CD8-positive, alpha-beta memory T cell (primary cell): ENCODE measurements at places on chromosomes 6 and 20. TPM values are rescaled to one million over a fixed set of nuclear protein-coding genes. Genes with fewer than 3 reads are reported as not detected.

HLA-C gene
- total RNA-seq: 860 TPM

DNA sequence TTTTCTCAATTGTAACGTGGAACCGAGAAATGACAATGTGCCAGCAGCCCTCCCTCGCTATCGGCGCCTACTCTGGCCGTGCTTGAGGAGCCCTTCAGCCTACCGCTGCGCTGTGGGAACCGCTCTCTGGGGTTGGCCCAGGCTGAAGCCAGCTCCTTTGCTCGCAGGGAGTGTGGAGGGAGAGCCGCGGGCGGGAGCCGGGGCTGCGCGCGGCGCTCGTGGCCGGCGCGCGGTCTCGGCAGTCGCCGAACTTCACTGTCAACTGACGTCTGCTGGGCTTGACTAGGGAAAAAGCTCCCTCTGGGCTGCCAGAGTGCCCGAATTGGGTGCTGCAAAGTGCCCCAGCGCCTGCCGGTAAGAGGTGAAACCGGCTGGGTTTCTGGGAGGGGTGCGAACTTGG is 29.7 kb upstream of the GCNT2 start:
- H3K4me3 ChIP-seq: no peak overlapping the region
- H3K27ac ChIP-seq: no peak overlapping the region
- no peaks in the 10 kb centered on the region for H3K4me1 ChIP-seq

DNA sequence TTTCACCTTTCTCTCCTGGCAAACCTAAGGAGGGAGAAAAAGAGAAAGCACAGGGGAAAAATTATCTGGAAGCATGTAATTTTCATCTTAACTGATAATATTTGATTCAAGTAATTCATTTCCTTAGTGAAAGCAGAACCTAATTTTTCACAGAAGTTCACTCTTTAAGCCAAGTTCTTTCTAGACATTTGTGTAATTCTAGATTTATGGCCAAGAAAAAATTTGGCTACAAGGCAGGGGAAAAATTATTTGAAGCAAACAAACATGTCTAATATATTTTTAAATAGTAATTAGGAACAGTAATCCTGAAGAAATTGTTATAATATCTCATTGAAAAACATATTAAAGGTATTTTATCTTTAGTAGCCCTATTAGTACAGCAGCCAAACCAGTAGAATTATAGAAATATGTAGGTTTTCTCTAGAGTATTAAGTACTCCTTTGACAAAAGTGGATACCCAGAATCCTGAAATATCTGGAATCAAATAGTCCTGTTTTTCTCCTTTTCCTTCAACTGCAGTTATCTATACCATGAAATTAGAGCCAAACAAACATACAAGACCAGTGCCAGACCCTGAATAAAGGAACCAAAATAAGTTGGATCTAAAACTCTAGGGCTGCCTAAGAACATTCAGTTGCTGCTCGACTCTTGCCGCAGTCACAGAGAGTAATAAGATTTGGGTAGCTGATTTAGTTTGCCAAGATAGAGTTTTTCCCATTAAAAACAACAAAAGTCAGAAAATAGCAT is 116.5 kb downstream of the COL12A1 start:
- DNase-seq: no peak
- H3K4me3 ChIP-seq: no peak overlapping the region

IL20RA gene
- total RNA-seq: not detected

DNA sequence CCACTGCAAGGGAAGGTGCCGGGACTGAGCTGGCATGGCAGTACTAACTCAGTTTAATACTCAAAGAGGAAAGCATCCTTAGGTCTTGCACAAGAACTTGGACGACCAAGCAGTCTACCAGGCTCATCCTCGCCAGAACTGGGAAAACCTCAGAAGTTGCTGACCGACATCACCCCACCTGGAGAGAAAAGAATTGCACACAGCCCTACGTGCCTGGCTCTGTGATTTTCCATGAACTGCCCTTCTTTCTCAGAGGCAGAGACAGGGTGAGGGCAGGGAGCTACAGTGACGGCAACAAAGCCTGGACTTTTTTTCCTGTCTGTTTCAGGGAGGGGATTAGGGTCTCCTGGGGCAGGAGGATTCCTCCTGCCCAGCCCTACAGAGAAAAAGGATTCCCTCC is 8.0 kb downstream of the JAG1 start:
- H3K27ac ChIP-seq: no peak overlapping the region
- H3K36me3 ChIP-seq: no peaks in the 10 kb centered on the region
- no peak overlapping the region for H3K4me3 ChIP-seq

BPIFB4 gene
- total RNA-seq: not detected

DNA sequence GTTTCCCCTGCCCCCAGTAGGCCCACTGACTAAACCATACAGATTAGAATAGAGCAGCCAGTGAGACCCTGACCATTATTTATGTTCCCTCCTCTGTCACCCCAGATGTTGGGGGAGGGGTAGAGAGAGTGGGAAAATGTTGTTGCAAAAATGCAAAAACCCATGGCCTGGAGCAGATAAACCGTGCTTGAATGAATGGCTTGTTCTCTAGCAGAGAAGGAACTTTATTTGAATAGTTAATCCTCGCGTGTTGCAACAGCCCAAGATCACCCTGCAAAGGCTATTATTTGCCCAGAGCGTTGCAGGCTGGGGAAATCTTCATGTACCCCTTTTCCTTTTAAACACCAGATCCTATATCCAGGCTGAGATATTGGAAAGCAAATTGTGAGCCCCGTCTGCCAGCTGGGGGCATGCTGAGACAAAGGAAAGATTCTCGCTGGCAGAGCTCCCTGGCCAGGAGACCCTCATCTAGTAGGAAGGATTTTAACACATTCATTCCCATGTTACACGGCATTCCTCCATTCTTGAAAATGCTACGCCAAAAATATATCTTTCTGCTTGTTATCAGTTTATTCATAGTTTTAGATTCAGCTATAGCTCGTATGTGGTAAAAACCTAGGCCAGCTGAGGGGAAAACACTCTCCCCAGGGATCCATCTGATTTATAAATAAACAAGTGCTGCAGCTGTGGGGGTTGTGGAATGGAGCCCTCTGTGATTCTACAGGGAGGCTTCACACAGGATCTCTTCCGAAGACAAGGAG is 53.0 kb downstream of the LINC00237 start:
- DNase-seq: no peak
- H3K4me1 ChIP-seq: no peaks in the 10 kb centered on the region
- no peaks in the 10 kb centered on the region for H3K36me3 ChIP-seq
- H3K27ac ChIP-seq: no peak overlapping the region

GRCh38 chr20:49882171-49882970 is 33.0 kb downstream of the SPATA2 start:
- no peak for DNase-seq
- no peak overlapping the region for H3K4me3 ChIP-seq
- peaks cover 13% of the 10 kb centered on the region for H3K36me3 ChIP-seq
- no peaks in the 10 kb centered on the region for H3K27me3 ChIP-seq
- H3K4me1 ChIP-seq: no peaks in the 10 kb centered on the region

DNA sequence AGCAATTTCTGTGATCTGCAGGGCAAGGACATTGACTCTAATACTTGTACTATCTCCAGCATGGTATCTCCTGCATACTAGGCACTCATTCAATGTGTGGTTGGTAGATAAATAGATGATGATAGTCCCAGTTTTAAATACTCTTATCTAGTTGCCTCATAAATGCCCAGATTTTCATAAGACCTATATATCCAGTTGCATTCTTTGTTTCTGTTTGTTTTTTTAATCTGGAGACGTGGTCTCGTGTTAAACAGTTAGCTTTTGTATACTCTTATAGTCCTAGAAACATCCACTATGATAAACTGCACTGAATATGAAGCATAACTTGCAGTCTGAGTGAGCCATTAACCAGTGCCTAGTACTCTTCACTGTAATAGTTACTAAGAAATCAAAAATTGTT is 35.5 kb upstream of the SUMO4 start:
- H3K4me3 ChIP-seq: no peak overlapping the region
- H3K27me3 ChIP-seq: no peaks in the 10 kb centered on the region
- DNase-seq: no peak

DNA sequence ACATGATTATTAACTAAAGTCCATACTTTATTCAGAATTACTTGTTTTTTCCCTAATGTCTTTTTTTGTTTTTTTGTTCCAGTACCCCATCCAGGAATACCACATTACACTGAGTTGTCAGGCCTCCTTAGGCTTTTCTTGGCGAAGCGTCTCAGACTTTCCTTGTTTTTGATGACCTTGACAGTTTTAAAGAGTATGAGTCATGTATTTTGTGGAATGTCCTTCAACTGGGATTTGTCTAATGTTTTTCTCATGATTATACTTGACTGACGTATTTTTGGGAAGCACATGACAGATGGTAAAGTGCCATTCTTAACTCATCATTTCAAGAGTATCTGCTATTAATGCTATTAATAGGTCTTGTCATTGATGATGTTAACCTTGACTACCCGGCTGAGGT is 23.6 kb downstream of the ENPP1 start:
- H3K27ac ChIP-seq: no peak overlapping the region
- no peaks in the 10 kb centered on the region for H3K4me1 ChIP-seq
- no peaks in the 10 kb centered on the region for H3K36me3 ChIP-seq
- no peak for DNase-seq
- no peak overlapping the region for H3K4me3 ChIP-seq

DNA sequence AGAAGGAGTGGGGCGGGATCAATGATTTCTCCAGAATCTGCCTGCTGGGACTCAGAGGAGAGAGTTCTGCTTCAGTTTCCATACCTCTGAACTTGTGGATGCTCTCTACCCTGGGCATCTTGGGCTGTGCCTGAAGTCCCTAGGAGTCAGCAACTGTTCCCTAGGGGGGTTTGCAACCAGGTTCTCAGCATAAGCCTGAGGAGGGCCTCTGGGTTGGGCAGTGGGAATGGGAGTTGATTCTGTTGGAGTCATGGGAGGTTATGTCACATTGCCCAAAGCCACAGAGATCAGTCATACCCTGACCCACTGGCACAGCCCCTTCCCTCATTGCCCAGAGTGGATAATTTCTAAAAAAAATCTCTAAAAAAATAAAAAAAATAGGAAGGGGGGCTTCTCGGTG is 47.4 kb downstream of the MOCS1 start:
- no peak overlapping the region for H3K27ac ChIP-seq
- H3K4me1 ChIP-seq: no peaks in the 10 kb centered on the region
- H3K4me3 ChIP-seq: no peak overlapping the region
- H3K36me3 ChIP-seq: no peaks in the 10 kb centered on the region
- DNase-seq: no peak

PPP1R11 gene
- 70.9 TPM for total RNA-seq

- peak overlapping the region; percentile 67 for H3K27ac ChIP-seq
- peaks cover 9% of the 10 kb centered on the region for H3K4me1 ChIP-seq
- no peaks in the 10 kb centered on the region for H3K36me3 ChIP-seq
- no peak overlapping the region for H3K4me3 ChIP-seq
Observed at GRCh38 chr6:147205690-147206600, 1.7 kb downstream of the STXBP5 start.

GRCh38 chr6:97705568-97705967 is 422.6 kb upstream of the MMS22L start:
- no peaks in the 10 kb centered on the region for H3K4me1 ChIP-seq
- no peaks in the 10 kb centered on the region for H3K36me3 ChIP-seq
- no peak overlapping the region for H3K27ac ChIP-seq
- H3K27me3 ChIP-seq: no peaks in the 10 kb centered on the region
- no peak overlapping the region for H3K4me3 ChIP-seq
- DNase-seq: no peak

GRCh38 chr6:72022830-72023229 is 136.5 kb downstream of the RIMS1 start:
- H3K4me1 ChIP-seq: no peaks in the 10 kb centered on the region
- DNase-seq: no peak
- H3K27ac ChIP-seq: no peak overlapping the region
- H3K36me3 ChIP-seq: no peaks in the 10 kb centered on the region
- H3K27me3 ChIP-seq: no peaks in the 10 kb centered on the region

GRCh38 chr6:10307476-10307875 is 107.4 kb downstream of the TFAP2A start:
- no peaks in the 10 kb centered on the region for H3K4me1 ChIP-seq
- DNase-seq: no peak
- no peak overlapping the region for H3K4me3 ChIP-seq
- no peaks in the 10 kb centered on the region for H3K27me3 ChIP-seq
- no peaks in the 10 kb centered on the region for H3K36me3 ChIP-seq

VNN1 gene
- total RNA-seq: not detected

ZNF165 gene
- total RNA-seq: 1.9 TPM

DIDO1 gene
- total RNA-seq: 55.3 TPM

- H3K36me3 ChIP-seq: no peaks in the 10 kb centered on the region
- H3K27ac ChIP-seq: no peak overlapping the region
- no peaks in the 10 kb centered on the region for H3K4me1 ChIP-seq
- DNase-seq: no peak
- H3K4me3 ChIP-seq: no peak overlapping the region
Observed at GRCh38 chr6:128033156-128033555, 132.3 kb upstream of the THEMIS start.

GRCh38 chr20:45469336-45470261 is at the start of gene WFDC2:
TSS of gene WFDC2 (plus strand) at chr20:45469753. CDS start at chr20:45469782, 29 bp downstream.
- DNase-seq: no peak
- no peaks in the 10 kb centered on the region for H3K36me3 ChIP-seq
- no peak within 1 kb of the TSS for H3K4me3 ChIP-seq
- H3K4me1 ChIP-seq: peaks cover 12% of the 10 kb centered on the region
- no peak within 1 kb of the TSS for H3K27ac ChIP-seq
- H3K27me3 ChIP-seq: peaks cover 25% of the 10 kb centered on the region

GRCh38 chr20:37375227-37375626 is 29.3 kb downstream of the SRC start:
- no peak overlapping the region for H3K27ac ChIP-seq
- no peak for DNase-seq

CCM2L gene
- total RNA-seq: not detected

DNA sequence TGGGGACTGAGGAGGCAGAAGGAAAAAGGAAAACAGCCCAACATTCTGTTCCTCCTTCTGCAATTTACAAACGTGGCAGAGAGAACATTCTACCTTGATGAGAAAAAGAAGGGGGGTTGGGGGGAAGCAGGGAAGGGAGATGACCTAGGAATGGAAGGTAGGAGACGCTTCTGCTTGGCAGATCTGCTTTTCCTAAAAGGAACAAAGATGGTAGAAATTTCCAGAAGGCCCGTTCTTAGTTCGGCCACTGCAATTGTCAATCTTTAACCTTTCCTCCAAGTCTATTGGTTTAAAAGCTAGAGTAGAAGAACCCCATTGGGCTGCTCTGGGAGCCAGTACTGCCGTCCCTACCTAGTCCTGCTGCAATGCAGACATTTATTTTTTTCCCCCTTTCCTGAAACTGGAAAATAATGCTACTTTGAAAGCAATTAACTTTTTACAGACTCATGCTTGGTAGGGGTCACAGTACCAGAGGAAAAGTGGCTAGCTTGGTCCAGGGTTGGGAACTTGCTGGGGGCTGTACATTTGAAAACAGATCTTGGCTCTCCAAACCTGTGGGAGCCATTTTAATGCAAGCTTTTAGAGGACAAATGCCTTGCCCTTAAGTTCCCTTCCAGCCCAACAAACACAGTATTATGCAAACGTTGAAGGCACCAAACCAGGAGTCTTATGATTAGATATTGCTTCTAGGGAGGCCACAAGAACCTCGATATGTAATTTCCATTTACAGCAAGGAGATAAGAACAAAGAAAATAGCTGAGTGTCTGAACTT is 2.6 kb downstream of the ZMYND8 start:
- peak overlapping the region; percentile 89 for H3K27ac ChIP-seq
- DNase-seq: no peak
- H3K36me3 ChIP-seq: no peaks in the 10 kb centered on the region
- H3K4me1 ChIP-seq: peaks cover 90% of the 10 kb centered on the region
- peak overlapping the region; percentile 68 for H3K4me3 ChIP-seq

HSF2 gene
- total RNA-seq: 16.9 TPM

TRIM40 gene
- total RNA-seq: not detected

GRCh38 chr20:13119583-13119982 is 101.5 kb upstream of the ISM1 start:
- H3K4me1 ChIP-seq: no peaks in the 10 kb centered on the region
- DNase-seq: peak; percentile 45
- no peak overlapping the region for H3K4me3 ChIP-seq
- no peak overlapping the region for H3K27ac ChIP-seq
- H3K27me3 ChIP-seq: no peaks in the 10 kb centered on the region
